ENCODE measurements at places on chromosomes 3 and 15.

DNA sequence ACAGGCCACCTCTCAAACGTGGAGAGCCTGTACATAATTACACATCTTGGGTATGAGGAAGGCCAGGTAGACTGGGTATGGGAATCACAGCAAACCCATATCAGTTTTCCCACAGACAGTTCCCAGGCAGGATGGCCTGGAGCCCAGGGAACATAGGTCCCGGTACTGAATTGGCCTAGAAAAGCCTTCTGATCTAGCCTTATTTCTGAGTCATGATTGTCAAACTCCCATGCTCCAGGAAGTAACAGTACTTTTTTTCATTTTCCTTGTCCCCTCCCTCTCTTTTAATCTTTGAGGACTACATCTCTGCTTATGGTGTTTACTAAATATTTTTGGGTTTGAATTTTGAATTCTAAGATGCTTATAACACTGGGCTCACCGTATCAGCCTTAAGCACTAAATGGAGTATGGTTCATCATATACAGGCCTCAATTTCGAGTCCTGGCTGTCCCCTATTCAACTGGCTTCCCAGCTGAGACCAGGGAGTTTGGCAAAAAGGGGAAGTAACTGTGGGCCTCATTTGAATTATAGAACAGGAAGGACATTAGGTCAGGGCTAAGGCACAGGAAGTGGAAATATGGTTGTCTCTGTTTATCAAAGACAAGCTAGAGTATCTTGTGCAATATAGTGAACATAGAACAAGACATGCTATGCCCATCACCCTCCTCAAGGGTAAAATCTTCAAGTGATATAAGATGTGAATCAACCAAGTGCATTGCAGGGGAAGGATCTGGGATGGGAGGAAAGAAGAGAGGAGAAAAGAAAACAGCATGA is 494.6 kb downstream of the NTRK3 start:
- DNase-seq, result no peak

DNA sequence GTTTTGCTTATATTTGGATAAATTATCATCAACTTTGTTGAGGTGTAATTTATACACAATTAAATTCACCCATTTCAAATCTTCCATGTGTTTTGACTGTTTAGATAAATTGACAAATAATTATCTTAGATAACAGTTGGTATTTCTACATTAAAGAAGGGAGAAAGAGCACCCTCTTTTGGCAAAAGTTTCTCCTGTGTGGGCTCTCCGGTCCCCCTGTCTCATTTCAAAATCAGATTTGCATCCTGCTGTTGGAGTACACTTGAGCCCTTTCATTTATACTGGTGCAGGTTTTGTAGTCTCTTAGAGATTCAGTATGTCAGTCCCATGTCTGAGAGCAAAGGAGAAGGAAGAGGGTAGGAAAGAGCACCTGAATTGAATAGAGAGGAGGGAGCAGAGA is 49.4 kb downstream of the NKIRAS1 start:
- no peak for DNase-seq

DNA sequence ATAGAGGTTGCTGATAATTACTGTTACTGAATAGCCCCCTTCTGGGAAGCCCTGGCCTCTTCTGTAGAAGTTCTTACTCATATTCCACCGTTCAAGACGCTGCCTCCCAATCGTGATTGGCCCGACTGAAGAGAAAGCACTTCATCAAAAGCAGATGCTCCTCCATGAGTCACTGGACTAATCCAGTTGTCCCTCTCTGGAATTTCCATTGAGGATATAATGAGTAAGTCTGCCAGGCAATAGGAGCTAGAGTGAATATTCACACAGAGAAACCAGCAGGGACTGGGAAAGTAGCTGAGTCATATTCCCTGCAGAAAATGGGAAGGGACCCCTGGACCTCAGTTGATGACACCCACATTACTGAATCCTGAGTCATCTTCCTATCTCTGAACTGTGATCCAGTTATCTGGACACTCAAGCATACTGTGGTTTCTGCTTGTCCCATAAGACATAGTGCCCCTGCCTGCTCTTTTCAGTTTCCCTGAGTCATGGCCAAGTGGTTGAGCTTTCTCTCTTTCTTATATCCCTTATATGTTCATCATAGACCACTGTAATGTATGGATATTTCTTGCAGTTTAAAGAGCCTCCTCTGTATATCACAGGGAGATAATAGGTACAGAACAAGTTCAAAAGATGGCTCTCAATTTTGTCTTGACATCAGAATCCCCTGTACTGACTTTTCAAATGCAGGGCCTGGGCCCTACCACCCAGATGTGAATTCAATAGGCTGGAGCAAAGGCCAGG is 151.2 kb upstream of the CDIN1 start:
- DNase-seq, result no peak

GRCh38 chr3:193813501-193813830 is 220.5 kb downstream of the OPA1 start:
- no peak for DNase-seq

GRCh38 chr3:115077501-115078250 is 69.4 kb downstream of the ZBTB20 start:
- no peak for DNase-seq

All from psoas muscle (tissue), 8 donors.